Fibroblast of skin of right quadriceps (primary cell): ENCODE measurements at places on chromosomes 5 and 9.

- DNase-seq: no peak
Measured at GRCh38 chr5:178533136-178533535, 57.1 kb downstream of the COL23A1 start.

GRCh38 chr9:520302-520701, 305.6 kb downstream of the DOCK8 start:
- DNase-seq: no peak

- no peak for DNase-seq
Measured at GRCh38 chr9:2291980-2292704, 277.0 kb downstream of the SMARCA2 start.

GRCh38 chr5:165139262-165139661, 1633.8 kb downstream of the MAT2B start:
- DNase-seq: no peak

GRCh38 chr9:25709941-25710340, 31.7 kb upstream of the TUSC1 start:
- no peak for DNase-seq

DNA sequence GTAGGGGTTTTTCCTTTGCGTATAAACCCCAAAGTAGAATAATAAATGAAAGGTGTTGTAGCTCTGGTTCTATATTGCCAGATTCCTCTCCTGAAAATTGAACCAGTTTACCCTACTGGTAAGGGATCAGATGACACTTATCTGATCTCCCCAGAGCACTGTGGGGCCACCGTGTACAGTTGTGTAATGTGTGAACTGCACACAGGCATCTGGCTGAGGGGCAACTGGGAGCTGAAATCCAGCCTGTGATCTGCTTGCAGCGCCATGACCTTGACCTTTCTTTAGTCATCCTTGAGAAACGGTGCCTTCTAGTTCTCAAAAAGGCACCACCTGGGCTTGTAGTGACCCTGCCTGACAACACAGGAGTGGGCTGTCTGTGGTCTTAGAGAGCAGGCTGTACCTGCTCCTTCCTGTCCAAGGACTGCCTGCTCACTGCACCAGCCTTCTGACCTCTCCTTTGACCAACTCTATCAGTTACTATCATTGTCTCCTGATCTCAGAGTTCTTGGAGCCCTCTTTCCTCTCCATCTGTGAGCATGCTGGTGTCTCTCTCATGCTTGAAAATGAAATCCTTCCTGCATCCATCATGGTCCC, 40.2 kb downstream of the PDE6A start:
- no peak for DNase-seq

- DNase-seq: no peak
Measured at GRCh38 chr9:31808766-31809165, 575.7 kb upstream of the ACO1 start.

GRCh38 chr5:125274938-125275724, 528.7 kb upstream of the ZNF608 start:
- peak; percentile 74 for DNase-seq

DNA sequence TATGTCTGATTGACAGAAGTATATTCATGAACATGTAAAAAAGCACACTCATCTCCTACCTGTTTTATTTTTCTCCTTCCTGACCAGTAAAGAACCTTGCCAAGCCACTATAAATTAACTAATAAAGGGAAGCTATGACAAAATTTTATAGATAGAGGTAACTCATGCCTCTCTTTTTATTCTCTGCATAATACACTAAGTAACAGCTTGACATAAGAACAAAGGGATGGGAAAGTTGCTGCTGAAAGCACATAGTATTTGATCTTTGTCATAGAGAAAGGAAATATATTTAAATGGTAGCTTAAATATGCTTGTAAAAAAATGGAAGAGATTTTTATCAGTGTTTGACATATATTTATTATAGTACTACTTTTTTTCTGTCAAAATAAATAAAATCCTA, 1065.7 kb upstream of the CDH9 start:
- DNase-seq: no peak

- DNase-seq: peak; percentile 86
Measured at GRCh38 chr5:34655354-34655991, 655 bp upstream of the RAI14 start.

GRCh38 chr9:6553866-6554265, 91.7 kb downstream of the GLDC start:
- no peak for DNase-seq
